ENCODE measurements at places on chromosomes 12 and 14. TPM values are rescaled to one million over a fixed set of nuclear protein-coding genes. Genes with fewer than 3 reads are reported as not detected.

The SERPINA10 gene
- not detected for total RNA-seq

The SYNDIG1L gene
- total RNA-seq = not detected

The ZNF410 gene
- total RNA-seq = 43.8 TPM

The SIX4 gene
- 0.51 TPM for total RNA-seq

The CELA1 gene
- total RNA-seq = not detected

Measured in dermis microvascular lymphatic vessel endothelial cell (primary cell).